SHP77 treated with DMSO at 0.1 percent for 48 hours (cell line): ENCODE measurements at places on chromosomes 12 and 14.

- DNase-seq, result no peak
Measured at GRCh38 chr12:44101475-44101874, 265.6 kb downstream of the TMEM117 start.

DNA sequence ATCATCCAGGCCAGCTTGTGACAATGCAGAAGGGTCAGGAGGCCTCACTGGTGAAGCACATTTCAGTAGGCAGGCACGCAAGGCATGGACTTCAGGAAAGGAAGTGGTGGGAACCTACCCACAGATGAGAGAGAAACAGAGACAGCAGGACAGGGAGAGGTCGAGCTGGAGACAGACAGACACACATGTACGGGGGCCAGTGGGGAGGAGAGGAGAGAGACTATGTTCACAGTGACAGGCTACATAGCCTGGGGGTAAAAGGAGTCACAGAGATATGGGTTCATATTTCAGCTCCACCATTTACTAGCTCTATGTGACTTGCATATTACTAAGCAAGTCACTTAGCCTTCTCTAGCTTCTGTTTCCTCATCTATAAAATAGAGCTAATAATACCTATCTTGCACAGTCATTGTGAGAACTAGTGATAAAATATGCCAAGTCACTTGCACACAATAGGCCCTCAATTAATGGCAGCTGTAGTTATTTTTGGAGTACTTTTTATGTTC is 91.1 kb upstream of the FUT8 start:
- no peak for DNase-seq

DNA sequence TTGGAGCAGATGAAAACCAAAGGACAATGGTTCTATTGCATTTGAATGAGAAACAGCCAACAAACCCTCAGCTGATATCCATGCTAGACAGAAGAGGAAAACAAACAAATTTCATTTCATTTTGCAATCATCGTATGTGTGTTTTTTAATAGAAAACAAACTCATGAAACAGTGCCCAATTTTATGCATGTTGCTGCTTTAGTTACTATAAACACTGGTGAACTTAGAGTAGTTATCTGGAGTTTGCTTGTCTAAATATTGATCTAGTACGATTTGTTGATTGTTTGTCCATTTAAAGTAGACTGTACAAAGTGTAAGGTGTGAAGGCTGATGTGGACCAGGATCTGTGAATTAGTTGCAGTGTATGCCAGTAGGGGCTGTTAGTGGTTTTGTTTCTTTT is 166.6 kb downstream of the KITLG start:
- DNase-seq, result no peak

DNA sequence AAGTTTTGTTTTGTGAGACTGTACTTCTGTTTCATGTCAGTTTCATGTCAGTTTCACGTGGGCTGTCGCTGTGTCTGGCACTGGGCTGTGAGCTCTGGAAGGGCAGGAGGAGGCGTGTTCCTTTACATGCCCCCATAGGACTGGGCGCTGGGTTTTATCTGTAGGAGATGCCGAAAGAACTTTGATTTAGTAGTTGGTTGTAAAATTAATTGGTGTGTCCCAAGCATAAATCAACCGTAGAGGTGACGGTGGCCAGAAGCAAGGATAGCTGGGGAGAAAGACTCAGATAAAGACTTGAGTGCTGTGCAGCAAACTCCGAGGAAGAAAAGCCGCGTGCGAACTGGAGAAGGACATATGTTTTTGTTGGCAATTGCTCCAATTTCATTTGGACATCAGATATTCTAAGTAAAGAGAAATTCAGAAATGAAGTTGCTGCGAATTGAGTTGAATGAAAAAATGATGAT is 182.5 kb downstream of the VRK1 start:
- no peak for DNase-seq

GRCh38 chr12:14795028-14795448 is 8.2 kb downstream of the WBP11 start:
- no peak for DNase-seq
